T1000 (cell line): ENCODE measurements at places on chromosomes 12 and 14.

GRCh38 chr12:22656831-22657230 is 31.9 kb downstream of the ETNK1 start:
- no peak for DNase-seq

DNA sequence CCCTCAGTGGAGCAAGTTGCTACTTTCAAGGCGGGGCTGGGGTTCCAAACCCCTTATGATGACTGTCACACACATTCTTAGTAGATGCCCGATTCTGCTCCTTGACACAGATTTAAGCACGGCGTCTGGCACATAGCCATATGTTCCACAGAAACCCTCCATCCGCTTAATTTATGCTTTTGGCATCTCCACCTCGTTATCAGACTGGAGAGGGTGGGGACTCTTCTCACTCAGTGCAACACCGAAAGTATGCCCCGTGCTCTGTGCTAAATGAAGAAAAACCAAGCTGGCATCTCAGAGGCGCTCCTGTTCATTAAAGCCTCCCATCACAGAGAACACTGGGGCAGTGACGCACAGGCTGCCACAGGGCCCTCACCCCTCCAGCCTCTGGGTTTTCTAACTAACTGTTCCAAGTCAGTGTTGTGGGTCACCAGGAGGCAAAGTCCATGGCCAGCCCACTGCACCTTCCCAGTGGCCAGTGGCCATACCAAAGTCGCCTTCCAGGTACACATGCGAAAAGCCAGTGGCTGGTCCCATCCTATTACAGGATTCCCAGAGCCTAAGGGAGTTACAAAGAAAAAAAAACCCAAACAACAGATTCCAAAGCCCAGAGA is 27.3 kb downstream of the CCDC88C start:
- no peak for DNase-seq

GRCh38 chr12:94435511-94435927 is 24.1 kb downstream of the CEP83 start:
- DNase-seq = no peak

- no peak for DNase-seq
Observed at GRCh38 chr14:68886109-68886434, 93.0 kb downstream of the ACTN1 start.

GRCh38 chr14:51453869-51454268 is 197.8 kb upstream of the FRMD6 start:
- DNase-seq = peak; percentile 27

DNA sequence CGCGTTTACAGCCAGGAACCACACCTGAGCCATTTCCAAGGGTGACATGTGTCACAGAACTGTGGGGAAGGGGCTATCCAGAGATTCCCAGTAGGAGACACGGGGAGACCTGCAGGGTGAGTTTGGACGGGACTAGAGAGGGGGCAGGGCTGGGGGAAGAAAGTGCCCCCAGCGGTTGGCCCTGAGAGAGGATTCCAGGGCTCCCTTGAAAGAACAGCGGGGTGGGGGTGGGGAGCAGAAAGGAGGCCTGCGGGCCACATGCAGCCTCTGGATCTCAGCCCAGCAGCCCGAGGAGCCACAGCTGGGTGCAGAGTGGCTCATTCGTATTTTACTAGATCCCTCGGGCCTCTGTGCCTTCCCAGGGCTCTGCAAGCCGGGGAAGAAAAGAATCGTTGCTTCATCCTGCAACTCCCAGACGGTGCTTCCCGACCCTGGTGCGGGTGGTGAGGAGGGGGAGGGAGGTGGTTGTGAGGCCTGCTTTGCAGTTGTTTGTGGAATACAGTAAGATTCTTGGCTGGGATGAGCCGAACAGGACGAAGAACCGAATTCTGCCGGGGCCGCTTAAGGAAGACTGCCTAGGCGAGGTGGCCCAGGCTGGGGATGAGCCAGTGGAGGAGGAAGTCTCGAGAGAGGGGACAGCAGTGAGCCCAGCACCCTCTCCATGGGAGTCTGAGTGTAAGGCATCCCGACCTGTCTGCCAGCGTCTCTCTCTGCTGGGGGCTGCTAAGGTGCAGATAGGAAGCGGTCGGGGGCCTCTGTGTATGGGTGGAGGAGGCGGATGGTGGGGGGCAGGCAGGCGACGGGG is 36.1 kb upstream of the ANKRD9 start:
- DNase-seq = no peak

DNA sequence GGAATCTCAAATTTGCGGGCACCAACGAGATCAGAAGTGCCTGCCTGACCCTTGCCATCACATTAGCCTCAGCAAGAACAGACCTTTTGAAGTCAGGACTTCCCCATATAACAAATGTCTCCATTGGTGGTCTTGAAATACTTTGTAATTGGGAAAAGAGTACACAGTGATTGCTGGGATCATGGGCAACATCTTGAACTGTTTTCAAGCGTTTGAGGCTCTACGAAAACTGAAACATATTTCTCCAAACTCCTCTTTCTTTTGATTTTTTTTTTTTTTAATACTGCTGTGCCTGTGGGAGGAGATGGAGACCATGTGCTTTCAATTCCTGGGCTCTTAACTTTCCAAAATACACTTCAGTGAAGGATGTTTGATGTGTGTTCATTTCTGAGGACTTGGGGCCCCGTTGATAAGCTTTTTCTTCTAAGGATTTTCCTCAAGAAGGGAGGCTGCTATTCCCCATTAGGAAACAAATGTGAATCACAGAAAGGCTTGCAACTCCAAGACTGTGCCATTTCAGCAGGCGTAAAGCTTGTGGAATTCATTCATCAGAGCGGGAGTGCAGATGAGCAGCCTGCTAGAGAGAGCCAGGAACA is 94.5 kb downstream of the TMEM132C start:
- DNase-seq = no peak

- no peak for DNase-seq
Observed at GRCh38 chr14:22517117-22517720, 71.8 kb downstream of the DAD1 start.

GRCh38 chr12:48988030-48988649 is 10.0 kb downstream of the WNT1 start:
- DNase-seq = peak; percentile 70

DNA sequence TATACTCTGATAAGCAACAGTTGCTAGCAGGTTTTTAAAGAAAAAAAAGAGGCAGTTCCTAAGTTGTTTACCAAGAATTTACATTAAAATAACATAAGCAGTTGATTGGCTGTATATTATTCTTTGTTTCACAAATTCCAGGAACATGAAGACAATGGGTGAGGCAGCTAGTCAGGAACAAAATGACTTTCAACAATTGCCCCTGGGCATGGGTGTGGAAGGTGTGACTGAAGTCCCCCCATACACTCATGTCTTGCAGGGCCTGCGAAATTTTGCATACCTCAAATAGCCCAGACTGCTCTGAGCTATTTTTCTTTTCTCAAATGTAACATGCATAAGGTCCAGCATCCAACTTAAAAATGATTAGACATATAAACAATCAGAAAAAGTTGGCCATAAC is 267.2 kb upstream of the DIO3 start:
- no peak for DNase-seq

- DNase-seq = no peak
Observed at GRCh38 chr12:52220477-52220876, 12.6 kb upstream of the KRT7 start.

DNA sequence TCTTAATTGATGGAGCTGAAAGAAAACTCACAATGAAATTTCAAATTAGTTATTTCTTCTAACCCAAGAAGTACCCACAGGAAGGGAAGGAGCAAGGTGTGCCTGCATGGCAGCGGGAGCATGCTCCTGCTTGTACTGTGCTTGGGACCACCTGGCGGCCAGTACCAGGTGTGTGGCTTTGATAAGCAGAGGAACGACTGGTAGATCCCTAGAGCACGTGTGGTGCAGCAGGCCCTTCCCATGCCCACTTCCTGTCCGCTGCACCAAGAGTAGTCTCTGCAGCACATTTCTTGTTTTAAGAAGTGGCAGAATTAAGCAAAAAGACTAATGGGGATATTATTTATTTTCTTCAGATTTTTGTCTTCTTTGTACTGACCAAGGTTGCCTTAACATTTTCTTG is 122.3 kb upstream of the ATF1 start:
- no peak for DNase-seq

- peak; percentile 39 for DNase-seq
Observed at GRCh38 chr12:112116232-112117060, 7.9 kb upstream of the NAA25 start.

GRCh38 chr12:124917135-124917840 is 2.8 kb upstream of the UBC start:
- DNase-seq = no peak

- DNase-seq = no peak
Observed at GRCh38 chr12:46470975-46471374, 98.4 kb upstream of the SLC38A2 start.

GRCh38 chr12:108622921-108623514 is 10.7 kb downstream of the SELPLG start:
- no peak for DNase-seq

GRCh38 chr14:57380935-57381334 is 9.5 kb upstream of the NAA30 start:
- DNase-seq = no peak

DNA sequence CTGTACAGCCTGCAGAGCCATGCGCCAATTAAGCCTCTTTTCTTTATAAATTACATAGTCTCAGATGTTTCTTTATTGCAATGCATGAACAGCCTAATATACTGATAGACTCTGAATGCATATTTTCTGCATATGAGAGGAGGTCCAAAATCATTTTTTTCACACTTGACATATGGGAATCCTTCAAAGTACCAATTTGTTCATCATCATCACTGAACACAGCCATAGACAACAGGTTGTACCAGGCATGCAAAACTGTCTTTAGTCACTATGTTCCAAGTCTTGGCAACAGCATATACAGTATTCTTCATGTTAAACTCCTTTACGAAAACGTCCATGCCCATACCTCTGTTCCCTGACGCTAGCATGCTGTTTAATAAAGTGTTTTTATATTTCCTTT is 470.7 kb upstream of the GARIN6 start:
- no peak for DNase-seq
